ENCODE measurements at places on chromosomes 1 and 21.

- DNase-seq: no peak
These were observed 10.0 kb upstream of the C1orf115 start for GRCh38 chr1:220680085-220680687.

DNA sequence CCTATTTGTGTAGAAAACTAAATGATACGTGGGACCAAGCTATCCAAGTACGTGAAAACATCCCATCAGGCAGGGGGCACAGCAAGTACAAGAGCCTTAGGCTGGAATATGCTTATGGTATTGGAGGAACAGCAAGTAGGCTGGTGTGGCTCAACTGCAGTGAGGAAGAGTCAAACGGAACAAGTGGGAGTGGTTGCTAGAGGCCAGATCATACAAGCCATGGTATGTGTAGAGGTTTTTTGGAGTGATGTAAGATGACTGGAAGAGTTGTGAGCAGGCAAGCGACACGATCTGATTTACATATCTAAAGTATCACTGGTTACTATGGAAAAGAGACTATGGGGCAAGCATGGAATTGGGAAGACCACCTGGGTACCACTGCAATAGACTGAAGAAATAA lies 27.8 kb downstream of the ELK4 start:
- DNase-seq: no peak

GRCh38 chr1:76176000-76176399 lies 101.5 kb downstream of the ST6GALNAC3 start:
- no peak for DNase-seq

DNA sequence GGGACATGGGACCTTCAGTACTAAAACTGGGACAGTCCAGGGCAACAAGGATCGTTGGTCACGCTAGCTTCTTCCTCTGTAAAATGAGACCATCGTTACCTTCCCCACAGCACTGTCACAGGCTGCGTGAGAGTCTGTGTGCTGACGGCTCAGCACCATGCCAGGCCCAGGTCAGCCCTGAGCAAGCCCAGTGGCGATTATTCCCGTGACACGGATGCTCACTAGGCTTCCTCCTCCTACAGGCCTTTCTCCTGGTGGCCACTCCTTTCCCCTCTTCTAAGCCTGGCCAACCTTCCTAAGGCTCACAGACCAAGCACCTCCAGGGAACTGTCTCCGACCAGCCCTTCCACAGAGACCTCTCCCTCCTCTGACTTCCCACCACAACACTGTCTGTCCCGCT lies 69.3 kb upstream of the RUNX3 start:
- DNase-seq: no peak

GRCh38 chr1:41455479-41456332 lies 28.8 kb downstream of the EDN2 start:
- DNase-seq: no peak

DNA sequence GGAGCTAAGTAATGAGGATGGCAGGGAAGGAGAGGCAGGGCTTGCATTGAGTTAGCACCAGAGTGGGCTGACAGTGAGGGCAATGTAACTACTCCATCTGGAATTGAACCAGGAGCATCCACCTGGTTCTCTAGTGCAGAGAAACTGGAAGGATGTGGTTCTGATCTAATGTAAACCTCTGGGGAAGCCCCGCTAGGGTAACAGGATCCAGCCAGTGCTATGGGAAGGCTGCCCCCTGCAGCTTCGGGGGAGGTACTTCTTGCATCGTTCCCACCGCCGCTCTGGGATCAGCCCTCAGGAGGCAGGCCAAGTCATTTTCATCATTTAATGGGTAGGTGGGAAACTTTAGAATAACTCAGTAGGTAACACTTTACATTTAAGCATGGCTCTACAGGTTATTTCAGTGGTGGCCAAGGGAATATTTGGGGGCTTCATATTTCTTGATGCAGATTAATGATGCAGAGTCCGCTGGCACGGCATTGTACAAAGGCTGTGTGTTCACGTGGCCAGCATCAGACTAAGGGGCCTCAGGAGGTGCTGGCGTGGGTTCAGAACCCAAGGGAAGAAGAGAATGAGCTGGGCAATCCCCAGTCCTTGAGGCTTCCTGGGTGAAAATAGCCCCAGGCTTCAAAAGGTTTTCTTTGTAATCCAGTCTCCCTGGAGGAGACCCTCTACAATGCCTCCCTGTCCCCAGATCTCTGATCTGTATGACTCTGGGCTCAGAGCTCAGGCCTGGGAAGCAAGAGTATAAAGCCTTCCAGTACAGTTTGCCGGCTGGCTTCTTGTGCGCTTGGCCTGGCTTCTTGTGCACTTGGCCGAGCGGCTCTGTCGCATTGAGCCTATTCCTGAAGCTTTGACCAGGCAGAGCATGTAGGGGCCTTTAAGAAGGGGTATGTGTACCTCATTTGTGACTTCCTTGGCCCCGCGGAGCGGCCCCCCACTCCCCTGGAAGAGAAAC lies 26.4 kb upstream of the KAZN start:
- DNase-seq: no peak

GRCh38 chr1:208923946-208924720 lies 659.4 kb upstream of the CAMK1G start:
- no peak for DNase-seq

DNA sequence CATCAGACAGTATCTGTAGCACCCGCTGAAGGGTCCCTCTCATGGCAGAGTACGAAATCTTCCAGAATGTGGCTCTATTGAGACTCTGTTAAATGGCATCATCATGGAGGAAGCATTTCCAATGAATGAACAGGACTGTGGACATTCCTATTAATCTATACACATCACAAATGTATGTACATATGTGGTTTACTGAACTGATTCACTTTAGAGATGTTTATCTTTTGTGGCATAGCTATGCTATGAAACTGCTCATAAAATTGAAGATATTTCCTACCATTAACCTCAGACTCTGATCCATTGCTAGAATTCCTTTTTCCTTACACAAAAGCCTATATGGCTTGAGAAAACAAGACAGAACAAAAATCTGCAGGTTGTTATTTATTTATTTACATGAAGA lies 259.6 kb upstream of the RRP15 start:
- DNase-seq: no peak

GRCh38 chr1:27785781-27786455 lies 12.9 kb downstream of the STX12 start:
- no peak for DNase-seq

DNA sequence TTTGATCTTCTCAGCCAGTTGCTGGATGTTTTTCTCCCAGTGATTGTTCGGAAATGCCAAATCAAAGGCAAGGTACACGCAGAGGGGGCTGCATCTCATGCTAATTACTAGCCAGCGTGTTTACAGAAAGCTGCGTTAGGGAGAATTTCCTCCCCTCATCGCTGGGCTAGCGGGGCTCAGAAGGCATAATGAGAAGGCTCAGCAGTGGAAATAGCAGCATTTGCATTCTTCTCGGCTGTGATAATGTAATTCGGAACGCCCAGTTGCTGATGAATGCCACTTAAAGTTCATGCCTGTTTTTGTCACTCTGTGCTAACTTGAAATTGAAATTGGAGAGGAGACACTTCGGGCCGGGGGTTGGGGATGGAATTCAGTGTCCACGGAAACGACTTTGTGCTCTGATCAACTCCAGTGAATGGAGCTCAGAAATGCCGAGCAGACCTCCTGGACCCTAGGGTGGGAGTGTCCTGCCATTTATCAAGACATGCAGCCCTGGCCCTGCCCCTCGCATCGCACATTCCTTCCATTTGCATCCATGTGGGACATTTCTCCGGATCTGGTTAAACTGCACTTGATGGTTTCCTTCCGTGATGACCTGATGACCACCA lies 313.4 kb upstream of the C1orf174 start:
- no peak for DNase-seq

- DNase-seq: no peak
These were observed 19.9 kb downstream of the GBP1 start for GRCh38 chr1:89044970-89045721.

DNA sequence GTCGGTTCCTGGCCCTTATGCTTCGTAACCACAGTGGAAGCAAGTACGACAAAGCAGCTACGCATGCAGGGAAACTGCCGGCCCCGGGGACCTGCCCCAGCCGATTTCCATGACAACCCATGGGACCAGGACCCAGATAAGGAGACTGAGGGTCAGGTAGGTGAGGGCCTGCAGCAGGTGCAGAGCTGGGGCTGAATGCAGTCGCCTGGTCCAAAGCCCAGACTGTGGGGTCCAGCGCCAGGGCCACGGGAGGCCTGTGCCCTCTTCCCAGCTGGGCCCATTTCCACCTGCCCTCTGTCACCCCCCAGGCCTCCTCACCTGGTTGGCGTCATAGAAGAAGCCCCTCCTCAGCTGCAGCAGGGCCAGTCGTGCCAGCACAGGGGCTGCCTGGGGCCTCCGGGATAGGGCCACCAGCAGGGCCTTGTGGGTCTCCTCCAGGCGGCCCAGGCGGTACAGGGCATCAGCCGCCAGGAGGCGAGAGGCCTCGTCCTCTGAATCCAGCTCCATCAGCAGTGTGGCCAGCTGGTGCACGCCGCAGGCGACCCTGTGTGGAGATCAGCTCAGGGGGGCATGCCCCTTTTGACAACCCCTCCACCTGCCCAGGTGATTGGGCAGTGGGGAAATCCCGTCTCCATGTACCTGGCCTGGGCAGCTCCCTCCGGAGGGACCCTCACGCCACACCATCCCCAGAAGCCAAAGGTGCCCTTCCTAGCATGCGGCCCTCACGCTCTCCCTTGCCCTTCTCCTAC lies 14.2 kb downstream of the TTC34 start:
- DNase-seq: no peak

GRCh38 chr1:91148641-91149069 lies 126.8 kb upstream of the ZNF644 start:
- no peak for DNase-seq

- DNase-seq: no peak
These were observed 19.3 kb downstream of the SH2D2A start for GRCh38 chr1:156797212-156797871.

GRCh38 chr1:88983791-88984559 lies 8.5 kb downstream of the KYAT3 start:
- no peak for DNase-seq

- no peak for DNase-seq
These were observed 616.8 kb downstream of the LTN1 start for GRCh38 chr21:28375708-28376385.

DNA sequence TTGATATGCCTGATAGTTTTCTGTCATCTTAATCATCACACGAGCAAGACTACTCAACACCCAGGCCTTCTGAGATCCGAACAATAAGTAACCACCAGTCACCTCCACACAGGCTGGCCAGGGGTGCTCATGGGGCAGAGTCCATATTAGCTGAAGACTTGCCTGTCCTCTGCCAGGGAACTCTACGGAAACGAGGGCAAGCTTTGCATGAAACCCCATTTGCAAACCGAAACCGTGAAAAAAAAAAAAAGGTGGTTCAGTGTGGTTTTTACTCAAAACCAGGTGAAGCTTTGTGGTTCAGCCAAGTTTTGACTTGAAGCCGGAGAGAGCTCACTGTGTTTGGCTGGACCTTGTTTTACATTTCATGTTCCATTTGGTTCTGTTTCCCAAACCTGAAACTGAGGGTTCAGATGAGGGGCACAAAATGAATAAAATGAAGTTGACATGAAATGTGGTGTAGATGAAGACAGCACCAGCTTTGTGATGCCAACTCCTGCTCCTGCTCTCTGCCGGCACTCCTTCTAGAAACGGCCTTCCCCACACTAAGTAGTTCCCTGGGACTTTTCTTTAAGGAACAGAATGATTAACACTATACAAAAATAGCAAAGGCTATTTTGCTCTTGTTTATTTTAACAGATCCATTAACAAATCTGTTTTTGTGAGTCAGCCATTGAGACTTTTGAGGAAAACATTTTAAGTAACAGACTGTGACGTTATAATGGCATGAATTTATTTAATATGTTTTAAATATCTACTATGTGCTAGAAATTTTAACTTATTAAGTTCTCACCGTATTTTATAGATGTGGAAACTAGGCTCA lies 74.7 kb downstream of the RUNX1 start:
- DNase-seq: no peak

DNA sequence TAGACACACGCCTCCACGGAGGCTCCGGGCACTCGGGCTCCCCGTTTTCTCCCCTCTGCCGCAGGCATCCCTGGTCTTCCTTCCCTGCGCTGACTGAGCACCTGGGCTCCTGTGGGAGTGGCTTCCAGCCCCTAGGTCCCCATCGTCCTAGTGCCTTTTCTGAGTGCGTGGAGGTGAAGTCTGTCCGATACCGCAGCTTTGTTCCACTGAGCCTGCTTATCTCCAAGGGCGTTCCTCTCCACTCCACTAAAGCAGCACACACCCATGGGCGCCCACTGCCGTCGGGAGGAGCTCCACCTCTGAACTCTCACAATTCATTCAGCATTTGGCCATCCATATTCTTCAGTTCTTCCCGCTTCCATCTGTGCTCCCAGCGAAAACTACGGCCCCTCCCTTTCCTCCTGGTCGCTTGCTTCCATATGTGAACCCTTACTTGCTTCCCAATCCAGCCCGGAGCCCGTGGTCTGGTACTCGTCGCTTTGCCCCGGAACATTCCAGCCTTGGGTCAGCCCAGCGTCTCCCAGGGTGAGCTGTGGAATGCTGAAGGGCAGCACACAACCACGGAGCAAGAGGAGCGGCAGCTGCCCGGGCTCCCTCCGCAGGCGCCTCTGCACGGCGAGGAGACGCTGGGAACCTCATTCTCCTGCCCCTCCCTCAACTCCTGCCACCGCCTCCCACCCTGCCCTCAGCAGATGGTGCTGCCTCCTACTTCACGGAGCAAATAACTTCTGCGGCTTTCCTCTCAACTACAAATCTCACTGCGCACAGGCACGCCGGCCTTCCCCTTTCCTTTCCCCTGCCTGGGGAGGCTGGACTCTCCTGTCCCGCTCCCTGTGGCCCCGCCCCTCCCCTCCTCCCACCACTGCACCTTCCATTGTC lies 27.5 kb downstream of the ATP8B2 start:
- DNase-seq: no peak

- DNase-seq: no peak
These were observed 37.4 kb downstream of the AK5 start for GRCh38 chr1:77319036-77319705.

DNA sequence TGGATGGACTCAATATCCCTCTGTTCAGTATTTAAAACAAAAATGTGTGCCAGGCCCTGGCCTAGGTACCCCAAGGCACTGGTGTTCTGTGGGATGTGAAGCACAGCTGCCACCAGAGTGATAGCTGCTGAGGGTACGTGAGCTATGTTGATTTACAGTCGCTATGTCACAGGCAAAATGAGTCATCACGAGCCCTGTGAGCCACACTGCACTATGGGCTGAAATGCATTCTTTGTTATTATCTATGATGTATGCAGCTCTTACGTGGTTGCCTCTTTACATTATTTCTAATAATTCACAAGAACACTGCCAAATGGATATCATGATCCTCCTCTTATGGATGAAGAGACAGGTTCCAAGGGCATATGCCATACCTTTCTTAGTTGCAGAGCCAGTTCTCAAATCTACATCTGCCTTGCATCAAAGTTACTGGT lies 2.1 kb downstream of the TEX38 start:
- DNase-seq: no peak

DNA sequence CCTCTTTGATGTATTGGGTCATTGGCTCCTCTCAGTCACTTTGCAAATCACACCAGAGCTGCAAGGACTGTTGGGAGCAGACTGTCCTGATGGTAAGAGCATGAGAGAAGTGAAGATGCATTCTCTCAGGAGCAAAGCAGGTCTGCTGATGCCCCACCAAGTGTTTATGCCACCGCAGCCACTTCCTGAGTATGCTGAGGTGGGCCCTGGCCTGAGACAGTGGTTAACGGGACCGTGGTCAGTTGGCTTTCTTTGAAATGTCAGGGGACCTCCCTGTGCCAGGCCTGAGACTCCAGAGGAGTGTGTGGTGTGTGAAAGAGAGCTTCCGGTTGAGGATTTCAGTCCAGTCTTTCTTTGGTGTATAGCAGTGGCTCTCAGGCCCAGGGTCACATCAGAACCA lies 79.4 kb downstream of the SPATA46 start:
- no peak for DNase-seq

- DNase-seq: no peak
These were observed 3.5 kb downstream of the LRP8 start for GRCh38 chr1:53324321-53324720.
